ENCODE measurements at places on chromosomes 5 and 9.

GRCh38 chr9:33445389-33446239 lies 1.8 kb downstream of the AQP3 start:
- no peak for DNase-seq

GRCh38 chr5:66993448-66993847 lies 203.2 kb downstream of the CD180 start:
- no peak for DNase-seq

GRCh38 chr9:124334568-124335319 lies 77.0 kb downstream of the NEK6 start:
- DNase-seq, result no peak

DNA sequence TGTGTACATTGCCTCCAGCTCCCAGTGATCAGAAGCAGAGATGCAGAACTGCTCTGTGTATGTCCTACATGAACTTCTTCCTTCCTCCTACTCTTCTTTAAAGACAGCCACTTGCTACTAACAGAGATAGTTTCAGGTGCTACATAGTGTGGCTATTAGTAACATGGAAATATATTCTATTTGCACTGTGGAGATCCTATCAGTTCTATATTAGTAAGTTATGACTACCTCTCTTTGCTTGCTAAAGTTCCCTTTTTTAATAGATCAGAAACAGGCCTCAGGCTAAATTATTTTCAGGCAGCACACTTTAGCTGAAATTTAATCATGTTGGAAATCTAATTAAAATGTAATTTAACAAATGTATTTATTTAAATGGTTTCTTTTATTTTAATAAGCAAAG lies 64.4 kb upstream of the TNFSF8 start:
- no peak for DNase-seq

DNA sequence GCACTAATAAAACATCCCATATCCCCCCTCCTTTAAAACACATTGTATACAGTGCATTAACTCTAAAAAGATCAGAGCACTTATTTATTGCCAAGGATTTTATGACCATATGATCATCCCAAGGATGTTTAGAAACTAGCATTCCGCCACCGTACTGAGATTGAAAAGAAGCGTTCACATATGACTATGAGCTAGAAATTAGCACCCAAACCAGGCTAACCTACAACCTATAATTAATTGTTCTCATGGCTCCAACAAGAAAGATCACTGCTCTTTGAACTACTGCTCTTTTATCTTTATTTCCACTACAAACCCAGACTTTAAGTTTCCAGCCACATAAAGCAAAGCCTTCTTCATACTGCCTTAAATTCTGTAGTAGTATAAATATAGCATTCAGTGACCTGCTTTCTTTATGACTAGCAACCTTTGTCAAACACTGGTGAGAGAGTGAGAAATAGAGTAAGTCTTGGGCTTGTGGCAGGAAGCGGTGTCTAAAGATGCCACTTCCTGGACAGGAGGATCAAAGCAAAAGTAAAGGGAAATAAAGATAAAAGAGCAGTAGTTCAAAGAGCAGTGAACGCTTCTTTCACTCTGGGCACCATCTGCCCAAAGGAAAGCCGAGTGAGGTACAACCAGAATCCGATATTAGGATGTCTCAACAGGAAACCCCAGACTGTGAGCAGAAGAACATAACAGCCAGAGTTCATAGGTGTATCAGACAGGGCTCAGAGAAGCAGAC lies 151.1 kb upstream of the ERCC6L2 start:
- DNase-seq, result no peak

Measured in brain microvascular endothelial cell (primary cell).